ENCODE measurements at places on chromosomes 2 and 18.

- no peak for DNase-seq
Observed at GRCh38 chr2:17196380-17196779, 321.9 kb downstream of the RAD51AP2 start.

GRCh38 chr2:26838121-26838906, 9.6 kb upstream of the DPYSL5 start:
- DNase-seq, result no peak

- DNase-seq, result no peak
Observed at GRCh38 chr18:73684647-73685046, 463.0 kb downstream of the FBXO15 start.

GRCh38 chr2:233307565-233307964, at the start of gene SAG:
Gene SAG, plus strand, starts transcription at chr2:233307816. Its CDS starts 1,374 bp downstream, at chr2:233309190.
- no peak for DNase-seq

GRCh38 chr2:220191031-220191430, 563.6 kb downstream of the SLC4A3 start:
- DNase-seq, result no peak

DNA sequence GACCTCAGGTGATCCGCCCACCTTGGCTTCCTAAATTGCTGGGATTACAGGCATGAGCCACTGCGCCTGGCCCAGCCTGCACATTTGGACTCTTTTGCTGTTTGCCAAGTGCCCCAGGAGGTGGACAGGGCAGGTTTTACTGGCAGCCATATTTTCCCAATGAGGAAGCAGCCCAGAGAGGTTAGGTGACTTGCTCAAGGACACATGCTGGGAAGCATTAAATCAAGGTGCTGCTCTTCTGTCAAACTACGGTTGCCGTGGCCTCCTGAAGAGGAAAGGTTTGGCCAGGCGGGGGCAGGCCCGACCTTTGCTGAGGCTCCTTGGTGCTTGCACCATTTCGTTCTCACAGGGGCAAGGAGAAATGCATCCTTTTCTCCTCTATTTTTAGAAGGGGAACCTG, 44.0 kb downstream of the DNMT3A start:
- DNase-seq, result no peak

GRCh38 chr18:3653851-3654441, 204.0 kb downstream of the TGIF1 start:
- no peak for DNase-seq

DNA sequence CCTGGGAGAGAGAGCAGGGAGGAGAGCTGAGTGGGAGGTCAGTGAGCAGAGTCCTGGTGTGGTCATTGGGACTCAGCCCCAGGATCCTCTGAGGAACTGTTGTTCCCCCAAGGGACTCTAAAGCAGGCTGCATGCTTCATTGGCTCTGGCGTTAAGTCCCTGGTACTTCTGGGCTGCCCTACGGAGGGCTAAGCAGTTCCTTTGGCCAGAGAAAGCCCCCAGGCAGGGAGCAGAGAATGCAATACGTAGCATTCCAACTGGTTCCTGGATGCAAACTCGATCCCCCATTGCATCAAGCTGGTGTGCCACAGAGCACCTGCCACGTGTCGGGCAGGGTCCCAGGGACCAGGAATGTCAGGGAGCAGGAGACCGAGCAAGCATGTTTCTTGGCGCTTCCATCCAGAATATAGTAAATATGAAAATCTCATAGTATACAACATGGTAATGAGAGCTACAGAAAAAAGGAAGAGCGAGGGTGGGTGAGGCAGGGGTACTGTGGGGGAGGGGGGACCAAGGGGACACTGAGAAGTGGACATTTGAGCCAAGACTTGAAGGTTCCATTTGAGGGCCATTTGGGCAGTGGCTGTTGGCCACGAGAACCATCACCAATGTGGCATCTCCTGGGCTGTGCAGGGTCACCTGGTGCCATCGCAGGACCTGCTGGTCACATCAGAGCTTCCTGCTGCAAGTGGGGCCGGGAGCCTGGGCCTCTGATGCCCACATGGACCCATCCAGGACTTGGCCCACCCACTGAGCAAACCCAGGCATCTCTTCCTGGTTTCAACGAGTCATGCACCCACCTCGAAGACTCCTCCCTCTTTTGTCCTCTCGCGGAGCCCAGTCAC, 160.4 kb downstream of the ASB1 start:
- no peak for DNase-seq

DNA sequence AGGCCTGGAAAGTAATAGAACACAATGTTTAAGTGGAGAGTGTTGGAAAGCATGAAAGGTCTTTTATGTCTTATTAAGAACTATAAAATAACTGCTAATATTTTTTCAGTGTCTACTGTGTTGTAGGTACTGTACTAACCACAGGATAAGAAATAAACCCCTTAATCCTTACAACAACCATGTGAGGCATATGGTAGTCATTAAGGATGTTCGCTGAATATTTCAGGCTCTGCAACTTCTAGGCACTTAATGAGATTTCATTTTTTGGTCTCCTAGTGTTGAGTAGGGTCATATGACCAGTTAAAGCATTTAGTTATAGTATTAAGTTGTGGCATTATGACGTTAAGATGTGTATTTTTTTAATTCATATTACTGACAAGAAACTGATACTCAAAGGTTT, 346.6 kb upstream of the KCNH7 start:
- no peak for DNase-seq

- no peak for DNase-seq
Observed at GRCh38 chr2:108971661-108972566, 17.1 kb downstream of the EDAR start.

DNA sequence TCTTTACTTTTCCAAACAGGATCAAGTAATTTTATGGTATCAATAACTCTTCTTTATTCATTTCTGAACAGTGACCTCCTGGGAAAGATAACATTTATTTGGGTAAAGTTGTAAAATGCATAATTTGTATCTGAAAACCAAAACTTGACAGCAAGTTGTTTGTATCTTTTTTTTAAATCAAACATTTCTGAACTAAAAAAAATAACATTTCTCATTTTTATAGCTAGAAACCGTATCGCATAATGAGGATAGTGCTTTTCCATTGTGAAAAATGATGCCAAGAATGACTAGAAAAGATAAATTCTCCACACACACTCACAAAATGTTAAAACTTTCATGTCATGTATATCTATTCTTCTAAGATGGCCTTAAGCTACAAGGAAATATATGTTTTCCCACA, 578.2 kb downstream of the RIT2 start:
- DNase-seq, result no peak

DNA sequence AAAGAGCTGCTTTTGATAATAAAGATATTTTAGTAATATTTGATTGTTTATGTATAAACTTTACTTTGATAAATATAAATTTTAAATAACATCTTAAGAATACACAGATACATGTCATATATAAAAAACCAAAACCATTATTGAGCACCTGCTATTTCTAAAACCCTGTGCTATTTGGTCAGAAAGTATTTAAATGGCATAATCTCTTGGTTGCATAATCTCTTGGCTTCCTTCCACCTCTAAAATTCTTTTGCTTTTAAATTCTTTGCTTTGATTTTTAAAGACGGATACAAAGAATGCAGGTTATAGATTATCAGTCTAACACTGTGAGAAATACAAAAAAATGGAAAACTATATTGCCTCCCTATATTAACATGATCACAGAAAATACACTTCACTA, 36.9 kb downstream of the ACMSD start:
- DNase-seq, result no peak

- DNase-seq, result no peak
Observed at GRCh38 chr18:73408469-73408868, 540.7 kb upstream of the NETO1 start.

- no peak for DNase-seq
Observed at GRCh38 chr18:50748243-50749229, 71.3 kb downstream of the MRO start.

GRCh38 chr2:144078106-144078505, 441.8 kb downstream of the ZEB2 start:
- no peak for DNase-seq

DNA sequence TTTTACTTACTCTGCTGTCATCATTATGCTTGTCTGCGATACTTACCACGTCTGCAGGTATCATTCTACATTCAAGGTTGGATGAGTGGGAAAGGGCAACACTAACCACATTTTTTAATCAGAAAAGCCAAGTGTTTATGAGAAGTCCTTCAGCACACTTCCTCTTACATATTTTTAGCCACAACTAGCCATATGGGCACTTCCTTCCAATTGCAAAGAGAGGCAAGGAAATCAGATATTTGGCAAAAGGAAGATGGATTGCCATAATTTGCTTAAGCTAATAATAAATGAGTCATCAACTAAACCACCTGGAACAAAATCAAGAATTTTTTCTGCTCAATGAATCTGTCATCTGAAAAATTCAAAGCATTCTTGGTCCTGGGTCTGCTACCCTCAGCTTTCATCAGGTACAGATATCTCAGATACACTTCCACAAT, 16.7 kb upstream of the MRO start:
- DNase-seq, result no peak

- DNase-seq, result no peak
Observed at GRCh38 chr2:236303935-236304334, 39.7 kb upstream of the ASB18 start.

GRCh38 chr2:190121971-190122370, 59.4 kb upstream of the MSTN start:
- DNase-seq, result no peak

DNA sequence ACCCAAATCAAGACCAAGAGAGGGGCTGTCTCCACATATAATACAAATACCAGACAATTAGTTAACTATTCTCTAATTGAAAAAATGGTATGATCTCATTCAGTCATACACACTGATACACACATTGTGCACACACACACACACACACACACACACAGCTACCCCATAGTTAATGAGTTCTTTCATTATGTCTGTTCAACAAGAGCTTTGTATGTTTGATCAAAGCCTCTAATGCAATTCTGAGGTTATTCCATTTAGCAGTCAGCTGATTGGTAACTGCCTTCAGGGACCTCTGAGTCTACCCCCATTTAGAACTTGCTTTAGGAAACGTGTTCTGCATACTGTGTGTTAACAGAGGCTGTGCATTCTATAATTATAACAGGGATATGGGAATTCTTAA, 741.4 kb upstream of the LRRTM4 start:
- DNase-seq, result no peak

DNA sequence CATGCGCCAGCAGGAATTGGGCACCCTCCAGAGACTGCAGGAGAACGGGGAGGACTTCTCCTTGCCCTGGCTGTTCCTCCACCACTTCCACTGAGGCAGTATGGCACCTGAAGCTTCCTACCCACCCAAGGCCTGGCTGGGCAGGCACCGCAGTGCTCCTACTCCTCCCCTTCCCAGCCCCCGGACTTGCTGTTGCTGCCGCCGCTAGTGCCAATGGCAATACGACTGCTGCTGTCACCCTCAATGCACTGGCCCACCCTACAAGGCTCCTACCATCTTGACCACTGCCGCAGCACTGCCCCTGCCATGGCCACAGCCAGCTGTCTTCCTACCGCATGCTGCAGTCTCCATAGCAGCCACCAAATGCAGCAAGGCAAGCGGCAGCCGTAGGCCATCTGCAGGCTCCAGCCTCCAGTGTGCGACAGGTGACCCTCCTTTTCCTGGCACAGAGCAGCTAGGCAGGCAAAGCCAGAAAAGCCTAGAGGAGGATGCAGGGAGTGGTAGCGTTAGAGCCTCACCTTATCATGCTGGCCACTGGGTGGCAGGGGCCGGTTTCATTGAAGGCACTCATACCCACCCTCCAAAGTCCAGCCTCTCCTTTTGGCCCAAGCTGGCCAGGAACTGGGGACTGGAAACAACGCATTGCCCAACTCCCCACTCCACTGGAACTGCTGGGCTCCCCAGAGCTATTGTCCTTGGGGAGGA, 47.4 kb upstream of the ANKRD62 start:
- no peak for DNase-seq

GRCh38 chr2:23028106-23028505, 356.9 kb upstream of the KLHL29 start:
- DNase-seq, result no peak

GRCh38 chr2:200751786-200752185, 59.9 kb upstream of the BZW1 start:
- no peak for DNase-seq

GRCh38 chr2:179021258-179021657, 28.7 kb downstream of the CCDC141 start:
- no peak for DNase-seq

DNA sequence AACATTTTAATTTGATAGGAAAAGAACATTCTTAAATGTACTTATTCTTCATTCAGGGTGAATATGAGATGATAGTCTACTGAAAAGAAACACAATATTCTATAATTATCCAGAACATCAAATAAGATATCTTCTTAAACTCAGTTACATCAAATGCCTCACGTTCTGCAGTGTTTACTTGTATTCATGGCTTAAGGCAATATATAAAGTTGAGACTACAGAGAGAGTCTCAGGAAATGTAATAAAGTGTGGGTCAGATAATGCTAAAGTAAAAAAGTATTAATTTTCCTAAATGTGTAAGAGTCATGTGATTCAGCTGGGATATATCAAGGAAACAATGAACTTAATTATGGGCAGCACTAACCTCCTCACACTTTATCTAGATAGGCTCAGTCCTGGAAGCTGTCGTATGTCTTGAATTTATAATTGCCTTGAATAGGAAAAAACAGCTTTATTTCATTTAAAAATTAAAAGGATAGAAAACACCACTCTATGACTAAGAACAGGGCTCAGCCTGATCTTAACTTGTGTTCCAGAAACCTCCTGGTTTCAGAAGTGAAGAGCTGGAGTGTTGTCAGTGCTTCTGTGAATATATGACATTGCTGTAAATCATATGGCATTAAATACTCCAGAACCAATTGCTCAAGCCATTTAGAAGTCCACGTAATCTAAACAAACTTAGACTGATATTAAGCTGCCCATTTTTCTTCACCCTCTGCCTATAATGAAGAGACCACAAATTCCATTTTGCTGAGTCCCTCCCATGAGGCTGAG, 240.2 kb downstream of the FSIP2 start:
- DNase-seq, result no peak

DNA sequence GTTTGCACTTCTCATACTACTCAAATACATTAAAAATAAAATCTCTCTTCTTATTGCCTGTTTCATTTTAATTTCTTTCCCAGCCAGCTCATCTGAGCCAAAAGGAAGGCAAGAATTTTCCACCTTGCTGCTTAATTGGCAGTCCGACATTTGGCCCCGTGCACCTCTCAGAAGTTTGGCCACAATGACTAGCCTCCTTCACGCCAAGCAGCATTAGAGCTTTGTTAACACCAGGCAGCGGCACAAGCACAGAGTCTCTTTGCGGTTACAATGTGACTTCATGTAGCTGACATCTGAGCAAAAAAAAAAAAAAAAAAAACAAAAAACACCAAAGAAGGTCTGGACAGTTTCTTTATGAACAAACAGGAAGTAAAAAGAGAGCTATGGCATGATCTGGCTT, 248.9 kb downstream of the OSR1 start:
- DNase-seq, result no peak

GRCh38 chr2:43408407-43409160, 182.2 kb upstream of the ZFP36L2 start:
- DNase-seq, result no peak

GRCh38 chr2:127615511-127616166, 30.3 kb upstream of the GPR17 start:
- no peak for DNase-seq

Measured in stimulated activated CD8-positive, alpha-beta memory T cell treated with anti-CD3 and anti-CD28 coated beads, Interleukin-7, amount 100 ng/mL, for 24 hours (primary cell).